ENCODE measurements at places on chromosomes 2 and 18.

DNA sequence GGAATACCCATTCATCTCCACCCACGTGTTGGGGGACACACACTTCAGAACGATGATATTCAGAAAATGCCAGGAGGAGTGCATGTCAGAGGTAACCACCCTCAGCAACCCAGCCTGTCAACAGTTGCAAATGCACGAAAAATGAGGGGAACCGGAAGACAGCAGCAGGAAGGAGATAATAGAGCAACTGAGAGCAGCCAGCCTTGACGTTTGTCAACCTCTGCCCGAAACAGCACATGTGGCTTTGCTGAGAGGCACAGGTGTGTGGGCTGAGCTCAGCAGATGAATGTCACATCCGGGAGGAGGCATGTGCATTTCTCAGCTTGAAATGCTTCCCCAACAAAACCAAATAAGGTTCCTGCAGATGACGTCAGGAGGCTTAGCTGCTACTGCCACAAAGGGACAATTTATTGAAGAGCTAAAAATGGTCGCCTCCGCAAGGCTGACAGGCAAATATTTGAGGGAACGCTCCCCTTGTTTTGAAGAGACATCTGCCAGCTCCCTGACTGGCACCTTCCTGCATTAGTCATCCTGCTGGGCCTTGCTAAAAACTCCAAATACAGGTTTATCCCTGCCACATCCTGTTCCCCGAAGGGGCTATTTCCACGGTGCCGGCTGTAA, 419.0 kb downstream of the NBAS start:
- no peak for DNase-seq

- no peak for DNase-seq
These were observed 70.6 kb downstream of the ACVR1 start for GRCh38 chr2:157805519-157805918.

DNA sequence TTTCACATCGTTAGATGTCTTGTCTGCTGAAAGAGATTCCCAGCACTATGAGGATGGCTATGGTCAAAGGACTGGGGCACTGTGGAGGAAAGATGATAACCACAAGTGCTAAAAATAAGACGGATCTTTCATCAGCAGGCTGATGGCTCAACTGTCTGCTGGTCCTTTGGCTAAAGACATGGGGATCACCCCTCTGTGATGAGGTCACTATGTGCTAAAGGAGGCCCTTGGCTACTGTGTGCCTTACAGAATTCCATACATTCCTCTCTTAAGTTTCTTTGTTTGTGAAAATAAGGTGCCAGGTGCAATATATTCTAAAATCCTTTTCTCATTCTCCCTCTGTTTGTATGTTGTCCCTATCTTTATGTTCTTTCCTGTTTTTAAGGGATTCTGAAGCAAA, 39.7 kb upstream of the LYPD6 start:
- DNase-seq = no peak

DNA sequence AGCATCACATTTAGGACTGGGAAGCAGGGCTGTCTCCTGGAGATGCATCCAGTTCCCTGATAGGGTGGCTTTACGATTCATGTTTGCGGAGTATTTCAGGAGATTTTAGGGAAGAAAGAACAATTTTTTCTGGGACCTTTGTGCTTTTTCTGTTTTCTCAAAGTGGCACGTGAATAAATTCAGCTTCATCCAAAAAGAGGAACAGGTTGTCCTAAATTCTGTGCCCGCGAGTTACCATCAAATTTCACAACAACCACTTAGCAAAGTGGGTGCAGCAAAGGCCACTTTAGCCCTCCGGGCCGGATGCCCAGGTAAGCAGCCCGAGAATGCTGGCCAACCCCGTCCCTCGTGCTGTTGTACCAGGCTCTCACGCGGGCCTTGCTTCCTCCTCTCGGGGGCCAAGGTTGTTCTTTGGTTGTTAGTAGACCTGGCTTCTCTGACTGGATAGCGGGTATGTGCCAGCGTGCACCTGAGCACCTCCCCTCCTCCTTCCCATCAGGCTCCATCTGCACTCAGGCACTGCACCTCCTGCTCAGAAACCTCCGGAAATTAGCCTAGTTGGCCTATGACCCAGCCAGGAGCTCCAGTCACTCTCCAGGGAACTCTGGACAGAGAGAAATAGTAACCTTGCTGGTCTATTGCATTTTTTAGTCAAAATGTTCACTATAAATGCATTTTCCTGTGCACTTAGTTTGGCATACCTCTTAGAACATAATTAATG, 83.0 kb downstream of the CMPK2 start:
- DNase-seq = no peak

GRCh38 chr2:199977984-199978415, 22.6 kb downstream of the MAIP1 start:
- DNase-seq = no peak

DNA sequence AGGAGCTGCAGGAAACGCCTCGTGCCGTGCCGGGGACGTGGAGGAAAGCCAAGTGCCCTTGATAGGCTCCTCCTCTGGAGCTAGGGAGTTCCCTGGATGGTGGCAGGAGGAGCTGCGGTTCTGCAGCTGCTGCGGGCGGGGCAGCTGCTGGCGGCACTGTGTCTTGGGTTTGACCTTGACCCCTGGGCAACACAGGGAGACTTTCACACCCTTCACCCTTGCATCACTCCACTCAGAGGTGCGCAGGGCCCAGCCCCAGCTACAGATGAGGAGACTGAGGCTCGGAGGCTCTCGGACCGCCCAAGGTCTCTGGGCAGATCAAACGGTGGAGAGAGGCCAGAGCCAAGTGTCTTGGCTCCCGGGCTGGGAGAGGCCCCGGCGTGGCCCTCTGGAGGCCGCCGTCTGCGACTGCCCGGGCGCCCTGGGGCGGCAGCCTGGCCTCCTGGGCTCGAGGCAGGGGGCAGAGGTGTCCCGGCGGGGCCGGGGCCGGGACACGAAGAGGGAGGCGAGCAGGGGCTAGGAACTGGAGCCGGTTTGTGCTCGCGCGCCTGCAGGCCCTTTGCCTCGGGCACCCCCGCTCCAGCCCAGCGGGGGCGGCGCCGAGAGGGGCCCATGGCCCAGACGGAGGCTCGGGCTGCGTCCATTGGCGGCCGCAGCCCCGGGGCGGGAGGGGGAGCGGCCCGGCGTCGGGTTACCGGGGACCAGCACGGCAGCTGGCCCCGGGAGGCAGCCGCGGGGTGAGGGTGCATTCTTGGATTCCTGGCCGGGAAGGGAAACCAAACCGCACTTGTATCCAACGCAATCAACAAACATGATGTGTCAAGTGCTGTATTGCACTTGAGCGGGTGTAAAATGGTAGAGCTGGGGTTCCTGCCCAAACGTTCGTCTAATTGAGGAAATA, 129.6 kb upstream of the SLC1A4 start:
- DNase-seq = peak; percentile 84

GRCh38 chr2:188324067-188324466, 32.4 kb downstream of the GULP1 start:
- no peak for DNase-seq

DNA sequence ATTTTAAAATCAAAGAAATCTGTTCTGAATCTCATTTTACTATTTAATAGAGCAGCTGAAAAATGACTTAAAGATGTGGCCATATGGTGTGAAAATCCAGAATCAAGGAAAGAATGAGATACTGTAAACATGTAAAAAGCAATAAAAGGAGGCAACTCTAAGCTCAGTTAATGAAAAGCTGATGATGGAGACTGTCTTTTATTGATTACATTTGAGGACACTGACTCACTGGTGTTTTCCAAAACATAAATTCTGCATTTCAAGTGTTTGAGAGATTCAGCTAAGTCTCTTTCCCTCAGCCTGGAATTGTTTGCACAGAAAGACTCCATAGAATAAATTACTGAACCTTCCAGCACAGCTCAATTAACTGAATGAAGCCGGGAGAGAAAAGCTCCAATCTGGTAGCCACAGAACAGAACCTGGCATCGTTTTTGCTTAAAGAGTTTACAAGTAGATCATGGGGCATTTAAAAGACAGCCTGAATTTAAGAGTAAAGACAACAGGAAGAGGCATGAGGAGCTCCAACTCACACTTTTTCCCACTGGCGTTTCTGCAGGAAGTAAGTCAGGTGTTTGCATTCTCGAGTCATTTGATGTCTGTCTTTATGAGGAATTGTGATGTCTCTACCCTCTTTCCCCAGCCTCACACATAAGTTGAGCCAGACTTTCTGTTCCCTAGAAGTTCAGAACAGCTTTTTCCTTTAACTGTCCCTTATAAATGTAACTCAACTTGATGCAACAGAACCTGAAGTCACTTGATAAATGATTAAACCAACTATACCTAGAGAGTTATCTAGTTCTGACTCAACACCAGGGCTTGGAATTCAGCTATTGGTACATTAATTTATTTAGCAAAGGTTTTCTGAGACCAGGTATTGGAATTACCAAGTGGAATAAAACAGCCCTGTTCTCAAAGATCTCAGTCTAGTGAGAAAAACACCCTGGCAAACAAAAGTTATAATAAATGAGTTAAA, 53.3 kb downstream of the FTCDNL1 start:
- no peak for DNase-seq

DNA sequence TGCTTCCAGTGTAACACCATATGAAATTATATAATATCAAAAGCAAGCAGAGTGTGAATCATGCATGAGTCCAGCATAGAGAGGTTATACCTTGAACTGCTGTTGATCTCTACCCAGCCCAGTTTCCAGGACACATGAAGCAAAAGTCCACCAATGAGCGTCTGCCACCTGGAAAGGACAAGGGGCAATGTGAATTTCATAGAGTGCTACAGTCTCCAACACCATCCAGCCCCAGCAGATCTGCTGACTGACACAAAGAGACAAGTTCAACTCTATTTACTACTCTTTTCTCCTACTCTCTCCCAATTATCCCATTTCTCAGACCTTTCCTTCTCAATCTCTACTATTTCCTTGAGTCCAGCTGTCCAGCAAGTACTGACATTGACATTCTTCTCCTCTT, 31.8 kb upstream of the RIOK3 start:
- no peak for DNase-seq

- DNase-seq = no peak
These were observed 4.0 kb downstream of the PTGR3 start for GRCh38 chr18:75204732-75205513.

DNA sequence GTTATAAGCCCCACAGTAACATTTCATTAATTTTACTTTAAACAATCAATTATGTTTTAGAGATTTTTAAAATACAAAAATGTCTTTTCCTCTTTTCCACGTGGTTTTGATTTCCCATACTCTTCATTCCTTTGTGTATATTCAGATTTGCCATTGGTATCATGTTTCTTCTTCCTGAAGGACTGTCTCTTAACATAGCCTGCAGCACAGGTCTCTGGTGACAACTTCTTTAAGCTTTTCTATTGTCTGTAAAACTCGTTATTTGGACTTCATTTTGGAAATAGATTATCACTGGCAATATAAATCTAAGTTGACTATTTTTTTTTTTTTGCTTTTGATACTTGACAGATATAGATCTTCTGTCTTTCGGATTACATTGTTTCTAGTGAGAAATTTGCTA, 115.2 kb upstream of the KLHL29 start:
- no peak for DNase-seq

DNA sequence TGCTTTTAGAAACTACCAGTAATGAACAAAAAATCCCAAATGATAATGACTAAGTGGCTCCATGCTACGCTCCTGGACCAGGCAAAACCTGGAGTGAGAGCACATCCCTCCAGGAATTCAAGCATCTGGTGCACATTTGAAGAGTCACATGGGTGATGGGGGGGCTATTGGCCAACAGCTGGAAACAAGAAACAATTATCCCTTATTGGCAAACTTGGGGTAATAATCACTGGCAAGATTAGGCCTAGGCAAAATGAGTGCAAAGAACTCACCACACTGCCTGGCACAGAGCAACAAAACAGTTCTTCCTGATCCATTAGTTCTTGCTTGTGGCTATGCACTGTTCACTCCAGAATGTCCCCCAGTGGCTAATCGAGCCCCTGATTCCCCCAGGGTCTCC, 66.1 kb downstream of the GYPC start:
- no peak for DNase-seq

DNA sequence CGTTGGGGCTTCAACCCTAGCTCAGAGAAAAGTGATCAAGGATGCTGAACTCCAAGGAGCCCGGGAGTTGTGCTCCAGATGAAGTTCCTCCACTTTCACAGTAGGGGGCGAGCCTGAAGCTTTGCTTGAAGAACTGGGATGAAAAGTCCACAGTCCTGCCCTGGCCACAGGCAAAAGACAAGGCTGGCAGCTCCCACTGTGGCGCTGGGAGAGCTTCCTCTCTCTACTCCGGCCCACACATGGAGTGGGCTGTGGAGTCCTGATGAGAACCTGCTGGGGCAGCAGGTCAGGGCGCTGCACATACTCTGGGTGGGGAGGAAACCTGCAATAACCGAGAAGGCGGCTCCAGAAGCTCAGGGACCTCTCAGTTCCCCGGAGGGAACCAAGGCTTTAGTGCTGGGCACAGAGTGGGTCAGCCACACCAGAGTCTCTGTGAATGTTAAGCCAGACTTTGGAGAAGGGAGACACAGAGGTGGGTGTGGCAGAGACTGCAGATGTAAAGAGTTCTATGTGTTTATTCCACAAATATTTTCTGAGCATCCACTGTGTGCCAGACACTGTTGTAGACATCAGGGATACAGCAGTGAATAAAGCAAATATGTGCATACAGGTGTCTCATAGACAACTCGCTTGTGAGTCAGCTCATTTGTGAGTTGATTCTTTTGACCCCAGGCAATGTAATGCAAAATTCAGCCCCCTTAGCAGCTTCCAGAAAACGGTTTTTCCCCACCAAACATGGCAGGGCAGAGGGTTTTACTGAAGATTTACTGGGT, 48.0 kb upstream of the MRPL33 start:
- DNase-seq = no peak

GRCh38 chr2:176115883-176116813, at the start of gene HOXD10:
HOXD10 (plus strand) TSS chr2:176116778; CDS start chr2:176116834, 56 bp downstream.
- DNase-seq = no peak

DNA sequence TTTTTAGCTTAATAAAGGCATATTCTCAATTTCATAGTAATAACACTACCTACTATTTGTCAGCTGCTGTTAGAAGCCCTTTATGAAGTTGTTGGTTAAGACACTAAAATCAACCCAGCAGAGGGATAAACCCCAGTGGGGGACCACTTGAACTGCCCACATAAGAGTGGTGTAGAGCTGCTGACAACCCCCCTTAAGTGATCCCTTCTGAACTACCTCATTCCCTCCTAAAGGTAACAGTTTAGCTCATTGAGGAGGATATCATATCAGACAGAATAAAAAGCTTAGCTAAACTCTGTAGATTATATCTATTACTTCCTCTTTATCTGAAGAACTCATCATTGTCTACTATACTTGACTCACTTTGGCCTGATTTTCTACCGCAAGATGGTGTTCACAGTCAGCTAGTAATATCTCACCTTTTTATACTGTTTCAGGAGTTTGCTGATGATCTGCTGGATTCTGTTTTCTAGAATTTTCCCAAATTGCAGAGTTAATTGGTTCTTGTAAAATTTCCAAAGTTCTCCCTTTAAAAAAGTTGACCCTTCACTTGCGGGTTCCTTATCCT, 16.2 kb downstream of the GALM start:
- no peak for DNase-seq

- no peak for DNase-seq
These were observed 3.6 kb downstream of the CNRIP1 start for GRCh38 chr2:68316111-68316510.

DNA sequence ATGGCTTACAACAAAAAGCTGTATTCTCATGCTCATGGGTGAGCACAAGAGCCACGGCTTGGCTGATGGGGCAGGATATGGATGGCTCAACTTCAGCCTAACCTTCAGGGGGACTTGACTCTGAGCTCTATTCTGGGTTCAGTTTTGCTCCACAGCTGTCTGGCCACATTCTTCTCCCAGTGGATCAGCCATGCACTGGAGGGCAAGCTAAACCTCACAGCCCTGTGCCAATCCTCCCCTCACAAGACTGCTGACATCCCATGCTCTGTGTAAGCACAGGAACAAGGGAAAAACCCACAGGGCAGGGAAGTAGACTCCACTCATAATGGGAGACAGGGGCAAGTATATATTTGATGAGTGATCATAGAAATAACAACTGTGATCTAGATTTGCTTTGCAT, 35.6 kb downstream of the COPS8 start:
- DNase-seq = no peak
